Frontal cortex (tissue), 4 donors: ENCODE measurements at places on chromosomes 7 and 10. TPM values are rescaled to one million over a fixed set of nuclear protein-coding genes. Genes with fewer than 3 reads are reported as not detected.
A peak's percentile ranks its signal among the peaks of the same experiment; 100 is the strongest.

Gene ING3
- total RNA-seq: 33.8 TPM

Gene ELN
- total RNA-seq: 11.0 TPM

- DNase-seq: no peak
Measured at GRCh38 chr10:10946801-10947200, 70.9 kb upstream of the CELF2 start.

GRCh38 chr7:1619152-1620079, 49.6 kb upstream of the PSMG3 start:
- no peak for DNase-seq

DNA sequence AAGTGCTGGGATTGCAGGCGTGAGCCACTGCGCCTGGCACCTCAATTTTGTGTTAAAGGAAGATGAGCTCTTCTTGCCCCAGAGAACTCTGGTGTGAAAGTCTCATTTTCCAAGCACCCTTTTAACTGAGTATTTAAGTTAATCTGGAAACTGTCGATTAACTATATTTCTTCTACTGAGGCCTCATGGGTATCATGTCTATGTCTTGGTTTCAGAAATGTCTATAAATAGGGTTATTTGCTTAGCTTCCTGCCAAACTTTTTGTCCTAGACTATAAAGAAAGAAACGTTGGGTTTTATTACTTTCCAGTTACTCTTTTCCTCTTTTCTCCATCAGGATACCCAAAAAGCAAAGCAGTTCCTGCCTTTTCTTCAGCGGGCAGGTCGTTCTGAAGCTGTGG, 102.4 kb downstream of the LRRC4 start:
- DNase-seq: no peak

GRCh38 chr7:37853468-37853867, 5.1 kb downstream of the NME8 start:
- DNase-seq: no peak

DNA sequence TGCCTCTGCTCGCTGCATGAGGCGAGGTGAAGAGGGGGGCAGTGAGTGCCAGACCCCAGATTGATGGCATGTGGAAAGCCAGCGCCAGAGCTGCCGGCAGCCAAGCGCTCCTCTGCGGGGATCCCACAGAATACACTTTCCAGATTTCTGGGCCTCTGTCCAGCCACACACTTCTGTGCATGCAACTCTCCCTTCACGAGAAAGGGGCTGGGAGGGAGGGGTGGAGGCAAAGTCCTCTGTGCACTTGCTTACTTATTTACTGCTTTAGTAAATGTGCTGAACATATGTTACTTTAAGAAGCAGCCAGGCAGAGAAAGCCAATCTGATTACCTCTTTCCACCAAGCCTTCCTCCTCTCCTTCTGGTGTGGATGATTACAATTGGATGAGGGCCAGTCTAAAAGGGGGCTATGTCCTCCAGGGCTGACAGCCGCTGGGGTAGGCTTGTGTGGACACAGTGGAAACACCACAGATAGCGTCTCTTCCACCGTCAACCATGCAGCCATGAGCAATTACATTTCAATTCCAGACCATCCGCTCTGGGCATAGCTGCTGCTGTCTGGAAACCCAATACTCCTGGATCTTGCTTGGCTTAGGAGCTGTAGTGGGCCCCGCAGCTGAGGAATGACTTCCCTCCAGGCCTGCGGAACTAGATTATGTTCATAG, 322.8 kb upstream of the ANKRD30A start:
- no peak for DNase-seq

- no peak for DNase-seq
Measured at GRCh38 chr10:20993389-20993788, 96.3 kb upstream of the NEBL start.

Gene MYH16
- total RNA-seq: not detected

- no peak for DNase-seq
Measured at GRCh38 chr7:71308096-71308495, 176.2 kb downstream of the GALNT17 start.

GRCh38 chr7:116984511-116984910, 31.2 kb downstream of the ST7 start:
- no peak for DNase-seq

Gene EGFR
- total RNA-seq: 5.3 TPM

DNA sequence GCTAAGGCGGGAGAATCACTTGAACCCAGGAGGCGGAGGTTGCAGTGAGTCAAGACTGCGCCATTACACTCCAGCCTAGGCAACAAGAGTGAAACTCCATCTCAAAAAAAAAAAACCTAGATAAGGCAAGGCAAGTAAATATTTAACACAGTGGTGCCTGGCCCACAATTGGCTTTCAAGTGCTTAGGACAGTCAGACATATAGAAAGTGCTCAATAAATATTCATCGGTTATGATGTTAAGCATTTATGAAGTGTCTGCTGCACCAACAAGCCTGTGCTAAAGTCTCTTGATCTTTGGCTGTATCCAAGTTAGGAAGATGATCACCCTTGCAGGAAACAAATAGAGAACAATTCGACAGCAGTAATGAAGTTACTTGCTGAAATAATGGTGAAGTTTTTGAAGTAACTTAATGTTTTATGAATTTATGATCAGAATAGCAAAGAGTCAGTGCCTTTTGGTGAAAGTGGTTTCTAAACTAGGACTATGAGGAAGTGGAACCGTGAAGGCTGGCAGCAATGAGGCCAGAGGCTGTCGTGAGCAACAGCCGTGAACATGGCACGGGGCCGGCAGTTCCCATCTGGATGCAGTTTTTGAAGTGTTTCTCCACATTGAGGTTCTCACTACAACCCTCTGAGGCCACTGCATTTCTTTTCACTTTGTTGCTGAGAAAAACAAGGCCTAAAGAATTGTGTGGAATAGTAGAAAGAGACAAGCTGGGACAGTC, 48.1 kb upstream of the GATA3 start:
- DNase-seq: no peak

DNA sequence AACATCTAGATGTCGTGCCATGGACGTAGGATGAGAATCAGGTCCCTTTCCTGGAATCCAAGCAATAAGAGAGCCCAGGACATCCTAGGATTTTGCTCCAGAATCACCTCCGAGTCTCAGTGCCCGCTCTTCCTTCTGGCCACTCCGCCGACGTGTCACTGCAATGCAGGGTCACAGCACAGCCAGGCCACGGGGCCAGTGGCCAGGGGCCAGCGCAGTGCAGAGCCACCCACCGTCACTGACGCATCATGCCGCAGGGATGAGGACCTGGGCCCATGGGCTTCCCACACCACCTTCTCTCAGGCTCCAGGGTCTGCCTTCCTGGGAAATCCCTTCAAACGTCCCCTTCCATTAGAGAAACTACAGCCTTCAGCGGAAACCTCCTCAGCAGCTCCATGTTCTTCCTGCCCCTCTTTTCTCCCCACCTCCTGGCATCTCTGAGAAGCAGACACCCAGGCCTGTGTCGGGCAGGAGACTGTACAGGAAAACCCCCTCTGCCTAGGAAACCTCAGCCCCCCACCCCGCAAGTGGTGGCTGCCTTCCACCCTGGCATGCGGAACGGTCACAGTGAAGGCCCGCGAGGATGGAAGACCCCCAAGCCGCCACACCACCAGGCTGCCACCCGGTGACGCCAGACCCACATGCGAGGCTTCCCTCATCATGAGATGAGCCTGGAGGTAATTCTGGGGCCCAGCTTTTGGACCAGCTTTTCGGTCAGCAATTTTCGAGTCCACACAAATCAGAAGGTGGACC, 32.1 kb downstream of the STK32C start:
- no peak for DNase-seq

GRCh38 chr10:62662486-62662885, 142.0 kb upstream of the ADO start:
- DNase-seq: no peak

DNA sequence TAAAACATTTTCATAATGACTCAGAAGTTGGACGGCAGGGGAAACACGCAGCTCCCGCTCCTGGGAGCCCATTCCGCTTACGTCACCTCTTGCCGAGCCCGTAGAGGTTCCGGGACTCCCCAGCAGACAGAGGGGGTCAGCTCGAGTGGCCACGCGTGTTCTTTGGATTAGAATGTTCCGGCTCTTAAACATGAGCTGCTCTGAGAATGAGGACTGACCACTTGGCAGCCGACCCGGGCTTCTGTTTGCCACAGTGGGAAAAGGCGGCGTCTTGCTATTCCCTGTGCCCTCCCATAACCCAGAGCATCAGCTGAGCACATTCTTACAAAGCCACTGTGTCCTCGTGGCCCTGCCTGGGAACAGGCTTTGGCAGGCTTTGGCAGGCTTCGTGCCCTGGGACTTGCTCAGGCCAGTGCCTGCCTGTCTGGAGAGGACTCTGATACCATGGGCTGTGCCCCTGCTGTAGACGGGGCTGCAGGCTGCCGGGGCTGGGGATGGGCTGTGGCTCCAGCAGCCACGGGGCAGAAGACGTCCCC, 40.1 kb downstream of the PFKP start:
- peak; percentile 73 for DNase-seq

Gene C1GALT1
- total RNA-seq: 33.4 TPM

Gene MINDY3
- total RNA-seq: 136 TPM

GRCh38 chr7:140526214-140526613, 46.9 kb upstream of the MKRN1 start:
- no peak for DNase-seq

DNA sequence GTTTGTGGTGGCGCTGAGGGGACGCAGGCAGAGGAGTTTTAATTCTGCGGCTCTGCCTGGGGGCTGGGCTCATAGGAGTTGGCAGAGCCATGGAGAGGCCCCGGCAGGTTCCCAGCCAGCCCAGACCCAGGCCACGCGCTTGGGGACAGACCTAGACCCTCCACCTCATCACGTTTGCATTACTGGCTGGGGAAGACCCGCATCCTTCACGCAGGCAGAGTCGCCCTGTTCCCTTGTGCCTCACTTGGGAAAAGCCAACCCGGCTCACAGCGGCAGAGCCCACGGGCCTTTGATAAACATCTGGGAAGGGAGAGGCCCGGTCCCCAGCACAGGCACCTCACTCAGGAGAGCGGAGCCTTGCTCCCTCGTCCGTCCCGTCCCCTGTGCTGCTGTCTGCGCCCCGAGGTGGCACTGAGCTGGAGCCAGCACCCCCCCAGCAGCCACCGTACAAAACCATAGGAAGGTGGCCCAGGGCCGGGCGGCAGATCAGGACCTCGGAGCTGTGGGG, 112.8 kb downstream of the CYTH3 start:
- no peak for DNase-seq

GRCh38 chr7:80078886-80079285, 55.7 kb upstream of the GNAI1 start:
- DNase-seq: no peak

- DNase-seq: no peak
Measured at GRCh38 chr10:79984851-79985250, 35.9 kb upstream of the SFTPD start.

Gene PRSS2
- total RNA-seq: not detected

DNA sequence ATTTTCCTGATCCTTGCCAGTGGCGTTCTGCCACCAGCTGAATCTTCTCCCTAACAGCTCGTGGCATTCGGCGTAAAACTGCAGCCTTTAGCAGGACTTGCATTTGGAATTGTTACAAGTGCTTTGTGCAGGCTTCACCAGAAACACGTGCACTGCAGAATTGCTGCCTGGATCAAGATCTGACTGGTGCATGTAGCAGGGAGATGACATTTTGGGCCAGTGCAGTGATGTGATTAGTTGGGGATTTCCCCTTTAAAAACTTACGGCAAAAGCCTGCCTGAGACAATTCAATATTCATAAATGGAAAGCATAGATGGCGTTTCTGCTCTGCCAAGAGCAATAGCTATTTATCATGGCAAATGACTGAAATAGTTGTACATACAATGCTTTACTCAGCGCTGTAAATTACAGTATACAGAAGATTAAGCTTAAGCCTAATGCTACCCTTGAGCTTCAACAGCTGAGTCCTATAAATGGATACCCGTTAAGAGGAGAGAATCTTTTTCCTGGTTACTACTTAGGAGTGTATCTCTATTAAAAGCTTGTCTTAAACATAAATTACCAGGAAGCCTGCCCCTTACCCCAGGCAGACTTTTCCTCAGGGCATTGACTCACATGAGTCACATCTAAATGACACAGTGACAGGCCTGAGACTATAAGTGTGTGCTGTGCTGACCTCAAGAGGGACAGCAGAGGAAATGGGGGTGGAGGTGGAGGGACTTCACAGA, 106.3 kb downstream of the ATXN7L1 start:
- DNase-seq: no peak

DNA sequence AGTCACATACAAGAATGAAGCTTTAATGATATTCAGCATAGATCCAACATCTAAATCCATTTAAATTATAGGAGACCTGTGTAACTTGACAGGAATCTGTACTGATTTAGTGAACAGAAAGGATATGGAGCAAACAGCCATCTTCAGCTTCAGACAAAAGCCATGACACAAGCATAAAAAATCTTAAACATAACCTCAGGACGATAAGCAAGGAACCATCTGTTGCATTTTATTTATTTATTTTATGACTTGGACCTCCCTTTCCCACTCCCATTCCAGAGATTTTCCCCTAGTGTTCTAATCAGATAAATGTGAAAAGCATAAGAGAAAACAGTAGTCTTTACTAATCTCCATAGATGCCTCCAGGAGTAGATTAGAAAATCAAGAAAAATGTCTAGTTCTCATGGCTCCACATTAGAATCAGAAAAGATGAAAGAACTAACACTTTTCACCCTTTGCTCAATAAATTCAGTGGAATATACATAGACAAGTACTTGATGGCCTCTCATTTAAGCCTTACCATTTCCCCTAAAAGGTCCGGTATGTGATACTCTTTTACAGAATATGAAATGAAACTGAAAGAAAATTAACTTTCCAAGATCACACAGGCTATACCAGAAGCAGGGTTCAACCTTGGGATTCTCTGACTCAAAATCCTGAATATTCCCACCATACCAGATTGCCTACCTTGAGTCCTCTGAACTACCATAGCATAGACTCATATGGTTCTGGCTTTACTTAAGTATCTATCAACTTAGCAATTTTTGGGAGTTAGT, 15.2 kb downstream of the CACNA2D1 start:
- no peak for DNase-seq

Gene SLC29A3
- 1.2 TPM for total RNA-seq

Gene NUTM2A
- 1.6 TPM for total RNA-seq

Gene ADRA2A
- 19.6 TPM for total RNA-seq

DNA sequence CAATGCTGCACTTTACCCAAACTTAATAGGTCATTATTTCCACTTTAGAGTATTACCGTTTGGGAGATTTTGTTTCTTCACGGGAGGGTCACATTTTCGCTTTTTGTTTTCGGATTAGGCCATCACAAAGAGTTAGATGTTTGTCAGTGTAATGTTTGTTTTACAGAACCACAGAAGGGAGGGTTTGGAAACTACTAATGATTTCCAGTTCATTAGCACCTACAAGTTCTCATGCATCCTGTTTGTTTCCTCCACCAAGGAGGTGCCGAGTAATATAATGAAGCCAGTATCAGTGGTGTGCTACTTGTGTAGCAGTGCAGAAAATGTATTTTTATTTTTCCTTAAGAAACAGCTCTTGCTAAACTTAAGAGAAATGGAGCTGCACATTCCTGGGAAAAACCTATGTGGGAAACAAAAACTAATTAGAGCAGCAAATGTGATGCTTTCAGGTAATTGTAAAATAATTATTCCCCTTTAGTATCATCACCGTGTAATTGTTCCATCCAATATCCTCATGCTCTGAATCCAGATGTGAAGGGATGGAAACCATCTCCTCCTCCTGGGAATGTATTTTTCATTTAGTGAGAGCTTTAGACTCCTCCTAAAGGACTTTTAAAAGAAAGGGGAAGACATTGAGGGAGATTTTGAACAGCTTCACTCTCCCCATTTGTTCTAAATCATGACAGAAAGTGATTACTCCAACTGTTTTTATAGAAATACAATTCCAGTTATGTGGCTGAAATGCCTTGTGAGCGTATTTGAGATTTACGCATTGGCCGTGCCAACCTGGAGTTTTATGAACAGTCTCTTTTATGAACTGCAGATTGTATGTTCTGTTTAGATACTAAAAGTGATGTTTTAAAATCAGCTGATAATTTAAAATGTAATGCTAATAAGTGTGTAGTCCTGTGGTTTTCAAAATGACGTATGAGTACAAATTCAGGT, 5.6 kb downstream of the CELF2 start:
- DNase-seq: no peak
